ENCODE measurements at places on chromosomes 6 and 20. TPM values are rescaled to one million over a fixed set of nuclear protein-coding genes. Genes with fewer than 3 reads are reported as not detected.

TSPYL4 gene
- total RNA-seq, result 72.1 TPM

DNA sequence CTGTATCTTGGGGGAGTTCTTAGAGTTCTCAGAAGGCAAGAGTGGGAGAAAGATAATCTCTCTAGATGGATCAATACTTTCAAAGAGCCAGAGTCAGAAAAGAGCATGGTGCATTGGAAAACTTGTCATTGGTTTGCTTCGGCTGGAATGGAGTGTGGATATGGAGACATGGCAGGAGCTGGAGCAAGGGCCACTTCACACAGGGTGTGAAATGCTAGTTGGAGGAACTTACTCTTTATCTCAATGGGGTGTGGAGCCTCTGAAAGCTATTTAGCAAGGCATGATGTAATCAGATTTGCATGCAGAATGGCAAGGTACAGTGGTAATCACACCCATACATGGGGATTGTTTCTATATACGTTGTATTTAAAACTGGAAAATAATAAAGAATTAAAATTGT lies 31.5 kb upstream of the PAQR8 start:
- no peak overlapping the region for H3K4me3 ChIP-seq
- peaks cover 51% of the 10 kb centered on the region for H3K4me1 ChIP-seq
- peak overlapping the region; percentile 51 for H3K27ac ChIP-seq
- no peaks in the 10 kb centered on the region for H3K36me3 ChIP-seq
- H3K27me3 ChIP-seq, result no peaks in the 10 kb centered on the region
- no peak for DNase-seq

GLP1R gene
- 4.0 TPM for total RNA-seq

ZC2HC1B gene
- not detected for total RNA-seq

DNA sequence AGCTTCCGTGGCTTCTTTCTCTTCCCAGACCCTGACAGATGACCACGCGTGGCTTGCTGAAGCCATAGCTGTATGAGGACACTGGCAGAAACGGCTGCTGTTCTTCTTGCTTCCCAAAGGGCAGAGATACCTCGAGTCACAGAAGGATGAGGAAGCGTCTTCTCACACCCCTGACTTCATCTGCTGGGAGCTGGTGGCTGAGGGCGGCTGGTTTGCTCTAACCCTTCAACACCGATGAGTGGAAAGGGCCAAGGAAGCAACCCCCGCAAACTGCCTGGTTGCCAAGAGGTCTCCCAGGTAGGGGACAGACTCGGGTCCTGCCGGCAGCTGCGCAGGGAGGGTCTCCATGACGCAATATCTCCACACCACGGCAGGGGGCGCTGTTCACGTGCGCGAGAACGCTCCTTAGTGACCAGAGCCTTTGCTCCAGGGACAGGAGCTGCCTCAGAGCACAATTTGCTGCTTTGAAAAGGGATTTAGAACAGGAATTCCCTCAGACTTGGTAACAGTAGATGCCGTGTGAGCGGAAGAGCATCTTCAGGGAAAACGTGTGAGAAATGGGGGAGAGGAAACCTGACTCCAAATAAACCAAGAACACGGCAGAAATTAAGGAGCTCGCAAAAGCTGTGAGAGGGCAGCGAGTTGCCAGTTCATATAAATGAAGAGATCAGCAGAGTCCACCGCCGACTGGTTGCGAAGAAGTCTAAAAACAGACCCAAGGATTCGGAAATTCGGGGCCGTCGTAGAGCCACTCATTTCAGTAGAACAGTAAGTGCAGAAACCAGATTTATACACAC lies 80.2 kb downstream of the ERMARD start:
- peak overlapping the region; percentile 0 for H3K4me3 ChIP-seq
- H3K4me1 ChIP-seq, result peaks cover 26% of the 10 kb centered on the region
- peak overlapping the region; percentile 79 for H3K27ac ChIP-seq
- H3K36me3 ChIP-seq, result peaks cover 6% of the 10 kb centered on the region
- H3K27me3 ChIP-seq, result no peaks in the 10 kb centered on the region

DNA sequence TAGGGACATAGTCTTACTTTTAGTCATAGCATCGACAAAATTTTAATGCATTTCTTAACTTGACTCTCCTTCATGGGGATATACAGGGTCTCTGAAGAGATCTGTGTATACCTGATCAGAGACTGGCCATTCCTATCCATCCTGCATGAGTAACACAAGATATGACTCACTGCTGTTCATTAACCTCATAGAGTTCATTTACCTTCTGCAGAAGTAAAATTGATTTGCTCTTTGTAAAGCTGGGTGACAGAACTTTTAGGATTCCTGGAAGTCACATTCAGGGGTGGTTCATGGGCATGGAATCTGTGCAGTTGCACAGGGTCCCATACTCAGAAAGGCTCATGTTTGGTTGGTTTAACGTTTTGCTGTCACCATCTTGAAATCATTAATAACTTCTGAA lies 53.2 kb downstream of the PDE7B start:
- no peak overlapping the region for H3K4me3 ChIP-seq
- no peaks in the 10 kb centered on the region for H3K36me3 ChIP-seq
- peaks cover 19% of the 10 kb centered on the region for H3K4me1 ChIP-seq
- DNase-seq, result no peak
- no peaks in the 10 kb centered on the region for H3K27me3 ChIP-seq

ALDH5A1 gene
- total RNA-seq, result 14.6 TPM

- H3K4me1 ChIP-seq, result peaks cover 18% of the 10 kb centered on the region
- H3K36me3 ChIP-seq, result no peaks in the 10 kb centered on the region
- no peak overlapping the region for H3K4me3 ChIP-seq
- H3K27ac ChIP-seq, result no peak overlapping the region
- DNase-seq, result no peak
- H3K27me3 ChIP-seq, result peaks cover 4% of the 10 kb centered on the region
Observed at GRCh38 chr20:51183451-51183850, 160.5 kb upstream of the KCNG1 start.

All from progenitor cell of endocrine pancreas (in vitro differentiated cells).